ENCODE measurements at places on chromosomes 2 and 18.
A peak's percentile ranks its signal among the peaks of the same experiment; 100 is the strongest.

GRCh38 chr2:26852405-26853306 lies 4.7 kb downstream of the DPYSL5 start:
- DNase-seq, result no peak

- no peak for DNase-seq
Measured at GRCh38 chr2:231191896-231192872, 6.2 kb upstream of the ARMC9 start.

DNA sequence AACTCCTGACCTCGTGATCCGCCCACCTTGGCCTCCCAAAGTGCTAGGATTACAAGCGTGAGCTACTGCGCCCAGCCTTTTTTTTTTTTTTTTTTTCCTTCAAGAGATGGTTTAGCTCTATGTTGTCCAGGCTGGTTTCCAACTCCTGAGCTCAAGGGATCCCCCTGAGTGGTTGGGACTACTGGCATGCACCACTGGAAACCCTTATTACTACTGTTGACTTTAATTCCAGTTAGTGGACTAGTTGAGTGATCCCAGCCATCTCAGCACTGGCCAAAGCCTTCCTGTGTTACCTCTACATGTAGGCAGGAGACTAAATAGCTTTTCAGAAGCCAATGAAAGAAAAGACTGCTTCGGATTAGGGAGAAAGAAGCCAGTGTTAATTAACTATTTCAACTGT lies 8.1 kb upstream of the SSB start:
- no peak for DNase-seq

GRCh38 chr2:46351750-46352138 lies 54.5 kb downstream of the EPAS1 start:
- DNase-seq, result peak; percentile 72

GRCh38 chr2:114762376-114762775 lies 319.9 kb downstream of the DPP10 start:
- no peak for DNase-seq

- no peak for DNase-seq
Measured at GRCh38 chr2:81050580-81051095, 746.1 kb upstream of the LRRTM1 start.

DNA sequence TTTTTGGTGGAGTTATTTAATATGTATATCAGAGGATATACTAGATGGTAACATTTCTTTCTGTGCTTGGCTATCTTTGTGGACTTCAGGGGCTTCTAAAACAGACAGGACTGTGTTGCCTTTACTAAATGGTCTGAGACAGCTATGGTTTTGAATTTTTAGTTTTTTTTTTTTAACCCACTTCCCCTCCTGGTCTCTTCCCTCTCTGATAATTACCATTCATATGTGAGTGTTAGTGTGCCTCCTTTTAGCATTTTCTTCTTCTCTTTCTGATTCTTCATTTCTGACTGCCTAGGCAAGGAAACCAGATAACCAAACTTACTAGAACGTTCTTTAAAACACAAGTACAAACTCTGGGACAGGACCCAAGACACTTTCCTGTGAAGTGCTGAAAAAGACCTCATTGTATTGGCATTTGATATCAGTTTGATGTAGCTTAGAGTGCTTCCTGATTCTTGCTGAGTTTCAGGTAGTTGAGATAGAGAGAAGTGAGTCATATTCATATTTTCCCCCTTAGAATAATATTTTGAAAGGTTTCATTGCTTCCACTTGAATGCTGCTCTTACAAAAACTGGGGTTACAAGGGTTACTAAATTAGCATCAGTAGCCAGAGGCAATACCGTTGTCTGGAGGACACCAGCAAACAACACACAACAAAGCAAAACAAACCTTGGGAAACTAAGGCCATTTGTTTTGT lies 52.7 kb downstream of the SMAD4 start:
- DNase-seq, result no peak

- DNase-seq, result peak; percentile 60
Measured at GRCh38 chr2:25251422-25252273, 83.3 kb upstream of the POMC start.

DNA sequence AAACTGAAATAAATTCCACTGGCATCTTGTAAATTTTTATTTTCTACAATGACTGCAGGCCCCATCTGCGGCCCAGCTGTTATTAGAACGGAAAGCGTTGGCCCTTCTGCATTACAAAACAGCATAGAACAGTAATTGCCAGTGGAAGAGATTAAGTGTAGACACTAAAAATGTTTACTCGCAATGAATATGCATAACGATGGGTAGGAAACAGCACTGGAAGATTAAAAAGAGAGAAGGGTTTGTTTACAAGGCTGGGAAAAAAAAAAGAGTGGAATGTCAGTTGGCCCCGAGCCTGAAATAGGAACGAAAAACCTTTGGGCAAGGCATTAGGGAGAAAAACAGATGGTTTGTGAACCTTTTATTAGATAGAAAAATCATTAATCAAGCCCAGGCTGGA lies 275.9 kb upstream of the TCF4 start:
- no peak for DNase-seq

- DNase-seq, result no peak
Measured at GRCh38 chr2:6605836-6606505, 259.7 kb downstream of the CMPK2 start.

DNA sequence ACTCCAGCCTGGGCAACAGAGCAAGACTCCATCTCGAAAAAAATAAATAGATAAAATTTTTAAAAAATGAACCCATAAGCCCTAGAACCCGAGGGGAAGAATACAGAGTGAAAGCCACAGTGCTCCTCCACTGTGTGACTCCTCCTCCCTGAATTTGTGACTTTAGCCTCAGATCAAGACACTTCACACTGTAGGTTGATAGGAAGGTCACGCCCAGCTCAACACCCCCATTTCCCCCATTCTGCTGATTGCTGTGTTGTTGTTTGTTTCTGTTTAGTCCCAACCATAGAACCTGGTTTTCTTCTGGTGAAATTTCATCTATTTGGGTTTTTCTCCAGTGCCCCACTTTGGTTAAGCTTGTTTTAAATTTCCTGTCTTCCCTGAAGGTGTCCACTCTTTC lies 102.2 kb downstream of the VIT start:
- no peak for DNase-seq

- no peak for DNase-seq
Measured at GRCh38 chr2:160142472-160142871, 57.6 kb downstream of the ITGB6 start.

- no peak for DNase-seq
Measured at GRCh38 chr2:8176887-8177286, 505.0 kb upstream of the ID2 start.
